ENCODE measurements at places on chromosomes 4 and X.

GRCh38 chr4:130542953-130543352, 1447.0 kb downstream of the C4orf33 start:
- no peak for DNase-seq

- DNase-seq = no peak
These were observed 46.9 kb upstream of the NFKB1 start for GRCh38 chr4:102454268-102454667.

- no peak for DNase-seq
These were observed 234.3 kb downstream of the ZNF674 start for GRCh38 chrX:46310815-46311497.

DNA sequence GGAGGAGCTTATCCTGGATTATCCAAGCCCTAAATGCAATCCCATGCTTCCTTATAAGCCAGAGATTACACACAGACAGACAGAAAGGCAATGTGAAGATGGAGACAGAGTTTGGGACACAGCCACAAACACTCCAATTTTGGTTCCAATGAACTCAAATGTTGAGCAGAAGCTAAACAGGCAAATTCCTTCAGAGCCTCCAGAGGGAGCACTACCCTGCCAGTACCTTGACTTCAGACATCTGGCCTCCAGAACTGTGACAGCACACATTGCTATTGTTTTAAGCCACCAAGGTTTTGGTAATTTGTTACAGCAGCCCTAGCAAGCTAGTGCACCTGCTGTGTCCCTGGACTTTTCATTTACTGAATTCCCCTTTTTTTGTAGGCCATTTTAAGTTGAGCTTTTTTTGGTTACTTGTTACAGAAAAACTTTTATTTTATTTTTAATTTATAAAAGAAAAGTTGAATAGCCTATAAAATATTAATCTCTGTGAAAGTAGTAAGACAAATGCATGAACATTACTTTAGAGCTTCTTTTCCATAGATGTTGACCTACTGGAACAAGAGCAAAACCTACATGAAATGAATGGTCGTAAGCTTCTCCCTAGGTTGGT, 33.4 kb upstream of the SRD5A3 start:
- peak; percentile 58 for DNase-seq

GRCh38 chr4:86523333-86523732, 70.8 kb upstream of the PTPN13 start:
- no peak for DNase-seq

DNA sequence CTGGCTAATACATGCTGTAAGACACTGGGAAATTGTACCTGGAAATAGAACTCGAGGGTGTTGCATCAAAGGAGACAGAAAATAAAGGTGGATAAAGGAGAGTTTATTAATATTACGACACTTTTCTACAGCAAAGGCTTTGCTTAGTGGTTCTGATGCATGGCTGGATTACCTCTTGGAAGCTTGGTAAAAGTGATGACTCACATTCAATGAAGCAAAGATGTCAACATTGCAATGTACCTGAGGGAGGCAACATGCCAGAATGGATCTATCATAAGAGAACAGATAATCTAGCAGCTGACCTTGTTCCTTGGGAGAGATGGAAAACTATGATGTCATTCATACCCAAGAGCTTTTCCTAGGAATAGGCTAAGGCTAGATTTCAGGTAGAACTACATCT, 735.1 kb upstream of the DIAPH2 start:
- DNase-seq = no peak

DNA sequence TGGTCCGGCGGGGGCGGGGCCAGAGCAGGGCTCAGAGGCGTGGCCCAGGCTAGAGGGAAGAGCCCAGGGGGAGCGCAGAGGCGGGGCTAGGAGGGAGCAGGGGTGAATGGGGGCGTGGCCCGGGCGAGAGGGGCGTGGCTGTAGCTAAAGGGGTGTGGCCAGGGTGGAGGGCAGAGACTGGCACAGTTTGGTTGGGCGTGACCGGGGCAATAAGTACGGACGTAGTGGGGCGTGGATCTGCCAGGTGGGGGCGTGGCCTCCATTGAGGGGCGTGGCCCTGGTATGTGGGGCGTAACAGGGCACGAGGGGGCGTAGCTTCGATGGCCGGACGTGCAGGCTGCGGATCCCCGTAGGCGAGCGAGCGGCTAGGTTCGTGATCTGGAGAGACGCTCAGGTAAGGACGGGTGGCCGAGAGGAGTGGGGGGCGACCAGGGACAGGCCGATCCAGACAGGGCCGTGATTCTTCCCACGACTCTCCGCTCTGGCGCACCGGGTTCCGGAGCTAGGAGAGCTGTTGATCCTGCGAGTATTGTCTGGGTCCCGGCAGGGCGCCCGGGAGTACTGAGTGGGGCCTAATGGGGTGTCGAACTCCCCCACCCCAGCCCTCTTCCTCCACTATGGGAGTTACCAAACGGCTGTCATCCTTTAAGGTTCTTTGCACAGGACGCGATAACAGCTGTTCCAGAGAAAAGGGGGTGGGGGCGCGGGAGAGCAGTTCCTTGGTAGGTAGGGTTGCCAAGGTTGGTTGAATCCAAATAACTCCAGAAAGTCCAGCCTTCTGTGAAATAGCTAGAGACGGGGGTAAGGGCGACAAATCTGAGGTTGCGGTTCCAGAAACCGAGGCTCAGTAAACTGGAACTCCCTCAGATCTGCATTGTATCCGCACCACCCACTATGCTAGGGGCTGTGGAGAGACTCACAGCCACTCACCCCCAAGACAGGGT, at the start of gene CA5B:
CA5B (plus strand) TSS at position 312 of the 944 bp plus-strand sequence. CDS start 11,754 bp downstream, outside the sequence.
- DNase-seq = peak; percentile 91

DNA sequence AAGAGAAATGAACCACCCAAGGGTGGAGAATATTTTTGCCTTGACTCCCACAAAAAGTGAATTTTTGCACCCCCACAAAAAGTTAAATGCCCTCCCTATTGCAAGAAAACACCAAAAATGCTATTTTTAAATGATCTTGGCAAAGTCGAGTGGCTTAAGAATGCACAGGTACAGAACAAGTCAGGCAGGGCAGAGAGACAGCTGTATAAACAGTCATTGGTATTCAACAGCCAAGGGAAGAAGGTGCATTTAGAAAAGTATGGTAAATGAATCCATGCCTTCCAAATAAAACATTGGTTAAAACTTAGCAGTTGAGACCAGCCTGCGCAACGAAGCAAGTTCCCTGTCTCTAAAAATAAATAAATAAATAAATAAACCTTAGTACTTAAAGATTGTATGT, 169.3 kb downstream of the CHIC2 start:
- no peak for DNase-seq

- no peak for DNase-seq
These were observed 37.6 kb downstream of the SLC7A11 start for GRCh38 chr4:138204507-138204906.

DNA sequence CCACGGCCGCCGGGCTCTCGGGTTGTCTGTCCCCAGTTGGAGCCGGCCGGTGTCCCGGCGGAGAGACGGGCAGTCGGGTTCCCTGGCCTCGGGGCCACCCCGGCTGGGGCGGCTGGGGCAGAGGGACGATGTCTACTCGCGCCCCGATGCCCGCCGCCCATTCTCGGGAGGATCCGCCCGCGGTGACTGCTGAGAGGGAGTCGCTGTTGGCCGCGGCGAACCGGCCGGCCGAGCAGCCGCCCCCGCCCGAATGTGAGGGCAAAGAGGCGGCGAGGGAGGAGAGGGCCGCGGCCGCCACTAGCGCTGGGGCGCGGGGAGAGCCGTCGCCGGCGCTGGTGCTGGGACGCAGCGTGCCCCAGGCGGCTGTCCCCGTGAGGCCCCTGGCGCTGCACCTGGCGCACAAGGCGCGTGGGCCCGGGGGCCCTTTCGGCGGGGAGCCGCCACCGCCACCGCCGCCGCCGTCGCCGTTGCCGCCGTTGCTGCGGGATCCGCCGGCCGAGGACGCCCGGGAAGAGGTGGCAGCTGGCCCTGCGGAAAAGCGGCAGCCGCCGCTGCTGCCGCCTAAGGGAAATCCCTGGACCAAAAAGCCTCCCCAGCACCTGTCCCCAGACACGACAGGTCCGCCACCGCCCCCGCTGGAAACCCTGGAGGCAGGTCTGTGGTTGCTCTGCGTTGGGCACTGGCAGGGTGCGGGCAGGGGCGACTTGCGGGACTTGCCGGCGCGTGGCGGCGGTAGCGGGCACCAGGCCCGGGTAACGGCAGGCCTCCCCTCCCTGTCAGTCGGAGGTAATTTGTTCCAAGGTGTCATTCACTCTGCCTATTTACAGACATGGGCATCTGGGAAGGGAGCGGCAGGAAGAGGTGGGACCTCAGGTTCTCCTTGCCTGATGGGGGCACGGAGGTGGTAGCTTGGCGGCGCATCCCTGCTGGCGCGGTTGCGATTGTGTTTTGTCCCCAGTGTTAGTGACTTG, 739 bp downstream of the LARP1B start:
- peak; percentile 21 for DNase-seq

DNA sequence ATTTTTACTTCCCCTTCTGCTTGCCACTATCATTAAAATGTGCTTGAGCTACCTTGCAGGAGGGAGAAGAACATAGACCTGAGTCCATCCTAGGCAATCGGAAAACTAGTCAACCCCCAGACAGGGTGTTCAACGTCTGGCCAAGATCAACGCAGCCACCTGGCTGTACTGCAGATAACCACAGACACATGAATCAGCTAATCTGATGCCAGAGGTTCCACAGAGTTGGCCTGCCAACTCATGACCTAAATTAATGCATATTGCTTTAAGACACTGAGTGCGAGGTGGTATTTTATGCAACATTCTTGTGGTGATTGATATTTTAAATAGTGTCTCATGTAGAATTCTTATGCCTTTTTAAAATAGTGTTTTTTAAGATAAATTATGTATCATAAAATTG, 1283.8 kb upstream of the PABPC4L start:
- no peak for DNase-seq

GRCh38 chr4:160810424-160810823, 1353.4 kb downstream of the FSTL5 start:
- no peak for DNase-seq

All from fibroblast of gingiva (primary cell).